ENCODE measurements at places on chromosomes 13 and 19. TPM values are rescaled to one million over a fixed set of nuclear protein-coding genes. Genes with fewer than 3 reads are reported as not detected.

DNA sequence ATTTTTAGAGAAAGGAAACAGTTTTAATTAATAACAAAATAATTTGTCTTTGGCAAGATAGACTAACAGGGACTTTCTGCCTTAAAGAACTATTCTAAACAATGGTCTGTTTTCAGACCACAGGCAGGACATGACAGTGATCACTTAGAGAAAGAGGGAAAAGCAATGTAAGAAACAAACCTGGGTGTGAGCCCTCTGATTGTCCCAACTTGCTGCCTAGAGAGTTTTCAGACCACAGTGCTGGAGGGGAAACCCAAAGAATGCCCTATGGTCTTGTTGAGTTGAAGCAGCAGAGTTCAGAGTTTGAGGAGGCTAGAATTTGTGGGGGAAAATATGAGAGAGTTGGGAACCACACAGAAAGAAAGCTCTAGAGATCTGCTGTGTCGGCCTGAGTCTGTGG is 38.1 kb downstream of the DGKH start:
- no peak overlapping the region for H3K4me3 ChIP-seq
- H3K27ac ChIP-seq = no peak overlapping the region
- DNase-seq = no peak
- no peaks in the 10 kb centered on the region for H3K27me3 ChIP-seq

- H3K4me3 ChIP-seq = no peak overlapping the region
- no peaks in the 10 kb centered on the region for H3K36me3 ChIP-seq
- DNase-seq = no peak
- no peak overlapping the region for H3K27ac ChIP-seq
Observed at GRCh38 chr13:30002577-30002976, 152.2 kb upstream of the UBL3 start.

GRCh38 chr19:50705422-50706019 is 14.1 kb downstream of the SHANK1 start:
- no peak overlapping the region for H3K4me3 ChIP-seq
- no peaks in the 10 kb centered on the region for H3K27me3 ChIP-seq
- H3K27ac ChIP-seq = no peak overlapping the region
- no peaks in the 10 kb centered on the region for H3K4me1 ChIP-seq

GRCh38 chr19:41363371-41363752 is 587 bp downstream of the B9D2 start:
- no peak for DNase-seq
- peaks cover 26% of the 10 kb centered on the region for H3K4me1 ChIP-seq
- peak overlapping the region; percentile 93 for H3K27ac ChIP-seq
- no peaks in the 10 kb centered on the region for H3K27me3 ChIP-seq
- H3K4me3 ChIP-seq = peak overlapping the region; percentile 74

- no peak overlapping the region for H3K27ac ChIP-seq
- H3K4me1 ChIP-seq = no peaks in the 10 kb centered on the region
- no peaks in the 10 kb centered on the region for H3K27me3 ChIP-seq
- no peak for DNase-seq
- no peak overlapping the region for H3K4me3 ChIP-seq
Observed at GRCh38 chr13:85492283-85492682, 306.9 kb downstream of the SLITRK6 start.

DNA sequence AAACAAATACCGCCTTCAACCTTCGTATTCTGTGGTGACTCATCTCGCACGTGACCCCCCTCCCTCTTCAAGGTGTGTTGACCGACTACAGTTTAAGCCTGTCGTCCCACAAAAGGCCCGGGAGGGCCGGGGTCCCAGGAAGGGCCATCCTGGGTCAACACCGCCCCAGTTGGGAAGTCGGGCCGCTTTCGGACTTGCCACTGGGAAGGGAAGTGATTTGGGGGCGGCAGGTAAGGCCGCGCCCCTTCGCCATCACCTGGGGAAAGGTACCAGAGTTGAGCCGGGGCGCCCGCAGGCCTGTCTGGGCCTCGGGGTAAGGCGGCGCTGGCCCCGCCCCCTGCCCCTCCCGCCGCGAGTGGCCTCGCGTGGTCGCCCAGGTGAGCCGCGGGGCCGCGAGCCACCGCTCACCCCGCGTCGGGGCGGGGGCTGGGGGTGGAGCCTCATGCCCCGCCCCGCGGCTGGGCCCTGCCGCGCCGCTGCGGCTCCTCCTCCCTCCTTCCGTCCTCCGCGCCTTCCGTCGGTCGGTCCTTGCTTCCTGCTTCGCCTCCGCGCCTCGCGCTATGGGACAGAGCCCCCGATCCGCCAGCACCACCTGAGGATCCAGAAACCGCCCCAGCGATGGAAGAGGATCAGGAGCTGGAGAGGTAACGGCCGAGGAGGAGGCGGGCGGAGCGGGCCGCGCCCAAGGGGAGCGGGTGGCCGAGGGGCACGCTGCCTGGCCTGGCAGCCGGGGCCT is at the start of gene POLR1D:
POLR1D (plus strand) TSS at position 527 of the 736 bp plus-strand sequence; CDS start at position 619, 92 bp downstream.
- no peak for DNase-seq
- peaks cover 12% of the 10 kb centered on the region for H3K36me3 ChIP-seq
- H3K4me3 ChIP-seq = peak within 1 kb of the TSS; percentile 83
- H3K27me3 ChIP-seq = no peaks in the 10 kb centered on the region
- peak within 1 kb of the TSS; percentile 98 for H3K27ac ChIP-seq
- H3K4me1 ChIP-seq = peaks cover 30% of the 10 kb centered on the region

- H3K4me1 ChIP-seq = no peaks in the 10 kb centered on the region
- DNase-seq = no peak
- no peak overlapping the region for H3K4me3 ChIP-seq
- H3K36me3 ChIP-seq = no peaks in the 10 kb centered on the region
Observed at GRCh38 chr13:106291006-106291405, 244.5 kb downstream of the EFNB2 start.

GRCh38 chr13:109947006-109947405 is 160.6 kb upstream of the IRS2 start:
- no peak overlapping the region for H3K4me3 ChIP-seq
- no peaks in the 10 kb centered on the region for H3K27me3 ChIP-seq
- no peak overlapping the region for H3K27ac ChIP-seq

DNA sequence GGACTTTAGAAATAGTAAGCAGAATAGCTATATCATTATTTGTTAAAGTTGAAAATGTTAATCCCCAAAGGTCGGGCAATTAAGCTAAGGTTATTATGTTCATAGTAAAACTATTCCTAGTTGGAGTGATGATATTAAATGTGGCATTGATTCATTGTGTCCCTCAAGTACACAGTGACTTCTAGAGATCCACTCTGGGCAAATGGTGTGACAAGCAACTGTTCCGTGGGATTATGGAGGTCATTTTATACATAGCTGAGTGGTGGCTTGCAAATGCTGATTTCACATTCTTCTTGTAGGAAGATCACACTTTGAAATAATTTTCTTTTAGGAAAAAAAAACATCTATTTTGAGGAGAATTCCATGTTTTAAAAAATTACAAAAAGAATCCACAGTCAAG is 317.8 kb downstream of the ATP8A2 start:
- no peak overlapping the region for H3K4me3 ChIP-seq
- H3K27ac ChIP-seq = no peak overlapping the region
- H3K36me3 ChIP-seq = no peaks in the 10 kb centered on the region
- no peaks in the 10 kb centered on the region for H3K27me3 ChIP-seq
- peak; percentile 17 for DNase-seq

Gene MBD3L3
- not detected for total RNA-seq

Gene SERTM1
- 0.13 TPM for total RNA-seq
